ENCODE measurements at places on chromosomes 4 and X.

DNA sequence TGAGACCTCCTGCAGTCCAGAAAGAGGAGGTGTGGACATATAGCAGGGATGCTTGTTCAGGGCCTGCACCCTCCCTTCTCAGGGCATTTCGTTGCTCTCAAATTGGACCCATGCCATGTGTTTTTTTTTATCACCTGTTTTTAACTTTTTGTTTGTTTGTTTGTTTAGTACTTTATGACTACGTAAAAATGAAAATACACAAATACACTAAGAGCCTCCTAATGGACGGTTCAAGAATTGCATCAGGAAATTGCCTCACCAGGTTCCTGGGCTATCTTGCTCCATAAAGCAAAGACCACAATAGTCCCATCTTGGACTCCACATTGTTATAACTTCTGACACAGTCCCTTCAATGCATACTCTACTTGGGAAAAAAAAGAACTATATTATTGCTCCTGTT, 1685.9 kb upstream of the TENM3 start:
- DNase-seq = no peak

- DNase-seq = no peak
These were observed 670.7 kb downstream of the PCDH7 start for GRCh38 chr4:31390849-31391248.

DNA sequence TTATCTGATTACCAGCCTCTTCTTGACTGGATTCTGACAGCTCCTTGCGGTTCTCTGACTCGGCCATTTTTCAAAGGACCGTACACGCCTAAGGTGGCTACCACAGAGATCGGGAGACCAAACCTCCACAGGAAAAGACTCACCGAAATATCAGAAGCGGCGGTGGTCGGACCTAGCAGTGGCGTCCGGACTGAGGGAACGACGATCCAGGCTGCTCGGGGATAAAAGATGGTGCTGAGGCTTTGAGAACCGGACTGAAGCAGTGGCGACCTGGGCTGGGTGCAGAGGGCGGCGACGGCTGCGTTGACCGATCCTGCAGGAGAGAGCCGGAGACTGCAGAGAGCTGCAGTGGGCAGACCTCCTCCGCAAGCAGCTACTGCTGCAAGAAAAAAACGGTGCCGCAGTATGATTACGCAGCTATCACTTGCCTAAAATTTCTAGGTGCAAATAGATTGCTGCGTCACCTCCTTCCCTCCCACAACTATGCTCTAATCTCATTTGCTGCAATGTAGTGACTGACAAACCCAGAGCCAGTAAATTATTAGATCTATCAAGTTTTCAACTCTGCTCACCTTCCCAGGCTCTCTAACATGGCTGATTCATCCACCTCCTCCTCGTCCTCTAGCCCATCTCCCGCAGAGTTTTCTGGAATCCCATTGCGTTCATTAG, at the start of gene NAP1L2:
Gene NAP1L2, minus strand, starts transcription at position 426 of the 669 bp plus-strand sequence. Its CDS starts 359 bp downstream, at position 67.
- peak; percentile 33 for DNase-seq

DNA sequence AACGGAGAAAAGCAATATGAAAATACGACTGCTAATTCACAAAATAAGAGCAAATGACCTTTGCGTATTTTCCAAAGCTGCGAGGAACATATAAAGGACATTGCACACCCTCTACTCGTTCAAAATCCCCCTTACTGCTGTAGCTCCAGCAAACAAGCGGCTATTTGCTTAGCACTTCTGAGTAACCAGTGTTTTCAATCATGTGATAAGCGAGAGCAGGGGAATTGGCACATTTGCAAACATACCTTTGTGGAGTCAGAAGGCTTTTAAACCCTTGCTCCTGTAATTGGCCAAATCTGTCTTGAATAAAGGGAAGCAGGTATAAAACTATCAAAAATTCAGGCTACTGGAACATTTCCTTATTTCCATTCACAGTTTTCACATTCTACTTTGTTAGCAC, 610.2 kb downstream of the UBE2NL start:
- no peak for DNase-seq

DNA sequence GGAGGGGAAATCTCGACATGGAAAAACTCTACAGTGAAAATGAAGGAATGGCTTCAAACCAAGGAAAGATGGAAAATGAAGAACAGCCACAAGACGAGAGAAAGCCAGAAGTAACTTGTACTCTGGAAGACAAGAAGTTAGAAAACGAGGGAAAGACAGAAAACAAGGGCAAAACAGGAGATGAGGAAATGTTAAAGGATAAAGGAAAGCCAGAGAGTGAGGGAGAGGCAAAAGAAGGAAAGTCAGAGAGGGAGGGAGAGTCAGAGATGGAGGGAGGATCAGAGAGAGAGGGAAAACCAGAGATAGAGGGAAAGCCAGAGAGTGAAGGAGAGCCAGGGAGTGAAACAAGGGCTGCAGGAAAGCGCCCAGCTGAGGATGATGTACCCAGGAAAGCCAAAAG, 1.3 kb downstream of the TCEAL4 start:
- DNase-seq = no peak

DNA sequence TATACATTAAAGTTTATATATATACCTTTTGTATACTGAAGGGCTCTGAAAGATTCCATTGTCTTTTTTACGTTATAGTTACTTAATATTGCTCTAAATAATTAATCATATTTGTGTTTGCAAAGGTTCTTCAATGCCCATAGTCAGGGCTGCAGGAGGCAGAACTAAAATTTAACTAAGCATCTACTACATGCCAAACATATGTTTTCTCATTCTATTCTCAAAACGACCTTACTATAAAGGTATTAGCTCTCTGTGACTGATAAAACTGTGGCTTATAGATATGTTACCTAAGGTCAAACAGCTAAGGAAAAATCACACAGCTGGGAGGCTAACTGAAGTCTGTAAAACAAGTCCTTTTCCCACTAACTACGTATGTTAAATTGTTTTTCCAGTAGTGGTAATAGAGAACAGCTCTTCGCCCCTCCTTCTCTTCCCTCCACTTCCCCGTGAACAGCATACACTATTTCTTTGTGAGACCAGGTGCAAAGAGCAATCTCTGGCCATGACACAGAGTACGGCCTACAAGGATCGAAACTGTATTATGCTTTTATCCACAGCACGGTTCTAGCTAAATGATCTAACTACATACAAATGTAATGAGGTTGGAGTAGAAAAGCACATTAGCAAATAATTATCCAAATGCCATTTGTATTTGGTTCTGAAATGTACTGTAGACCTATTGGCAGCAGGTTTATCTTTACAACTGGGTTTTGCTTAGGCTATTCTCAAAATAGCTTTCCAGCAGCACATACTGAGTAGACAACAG, 1.7 kb downstream of the CNOT6L start:
- DNase-seq = no peak

DNA sequence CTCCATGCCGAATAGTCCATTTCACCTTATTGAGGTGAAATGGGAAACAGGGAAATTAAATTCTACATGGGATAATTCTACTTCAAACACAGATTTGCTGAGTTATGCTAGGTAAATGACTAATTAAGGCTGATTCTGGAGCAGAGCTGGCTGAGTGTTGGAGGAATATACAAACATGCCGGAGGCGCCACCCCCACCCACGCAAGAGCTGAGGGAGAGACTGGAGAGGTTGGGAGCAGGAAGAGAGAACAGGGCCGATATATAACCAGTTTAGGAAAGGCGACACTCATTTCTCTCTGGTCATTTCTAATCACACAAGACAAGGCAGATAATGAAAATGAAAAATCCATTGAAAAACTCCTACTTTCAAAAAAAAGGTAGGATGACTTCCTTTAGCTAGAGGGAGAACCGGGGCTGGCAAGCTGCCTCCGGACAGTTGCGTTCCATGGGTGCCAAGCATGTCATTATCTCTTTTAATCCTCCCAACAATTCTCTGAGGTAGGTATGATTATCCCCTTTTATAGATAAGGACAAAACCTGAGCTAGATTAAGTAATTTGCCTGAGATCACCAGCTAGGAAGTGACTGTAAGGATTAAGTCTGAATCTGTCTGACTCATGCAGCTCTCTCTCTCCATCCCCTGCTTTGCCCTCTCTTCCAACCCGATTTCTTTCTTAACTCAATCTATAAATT, 27.6 kb upstream of the CFAP299 start:
- DNase-seq = no peak

DNA sequence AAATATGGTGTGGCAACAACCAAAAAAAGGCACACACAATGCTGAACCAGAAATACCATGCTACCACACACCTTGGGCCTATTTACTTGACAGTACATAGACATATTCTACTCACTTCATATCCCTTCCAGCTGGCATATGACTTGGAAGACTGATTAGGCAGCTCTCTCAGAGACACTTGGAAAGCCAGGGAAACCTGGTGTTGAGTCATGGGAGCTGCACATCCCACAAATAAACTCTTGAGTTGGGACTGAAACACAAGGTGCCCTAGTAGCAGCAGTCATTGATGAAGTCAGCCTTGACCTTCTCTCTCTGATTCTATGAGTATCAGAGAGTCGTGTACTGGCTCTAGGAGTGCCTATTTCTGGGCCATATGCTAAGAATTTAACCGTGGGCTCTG, 776.6 kb upstream of the LCORL start:
- DNase-seq = no peak

- DNase-seq = no peak
These were observed 20.5 kb downstream of the RAB40A start for GRCh38 chrX:103498786-103499185.

DNA sequence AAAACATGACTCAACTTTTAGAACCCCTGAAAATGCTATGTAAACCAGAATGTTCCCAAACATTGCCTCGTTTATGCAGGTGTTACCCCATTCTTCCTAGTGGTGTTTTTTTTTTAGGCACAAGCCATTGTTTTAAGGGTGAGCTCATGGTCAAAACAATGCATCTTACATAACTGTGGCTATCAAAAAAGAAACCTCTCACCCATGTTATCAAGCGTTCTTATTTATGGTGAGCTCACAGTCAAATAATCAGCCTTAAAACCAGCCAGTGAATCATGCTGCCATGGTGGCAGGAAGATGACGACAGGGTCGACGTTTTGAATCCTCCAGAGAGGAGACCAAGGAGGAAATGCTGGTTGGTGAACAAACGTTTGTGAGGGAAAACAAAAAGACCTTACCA, 195.2 kb downstream of the KDR start:
- no peak for DNase-seq

DNA sequence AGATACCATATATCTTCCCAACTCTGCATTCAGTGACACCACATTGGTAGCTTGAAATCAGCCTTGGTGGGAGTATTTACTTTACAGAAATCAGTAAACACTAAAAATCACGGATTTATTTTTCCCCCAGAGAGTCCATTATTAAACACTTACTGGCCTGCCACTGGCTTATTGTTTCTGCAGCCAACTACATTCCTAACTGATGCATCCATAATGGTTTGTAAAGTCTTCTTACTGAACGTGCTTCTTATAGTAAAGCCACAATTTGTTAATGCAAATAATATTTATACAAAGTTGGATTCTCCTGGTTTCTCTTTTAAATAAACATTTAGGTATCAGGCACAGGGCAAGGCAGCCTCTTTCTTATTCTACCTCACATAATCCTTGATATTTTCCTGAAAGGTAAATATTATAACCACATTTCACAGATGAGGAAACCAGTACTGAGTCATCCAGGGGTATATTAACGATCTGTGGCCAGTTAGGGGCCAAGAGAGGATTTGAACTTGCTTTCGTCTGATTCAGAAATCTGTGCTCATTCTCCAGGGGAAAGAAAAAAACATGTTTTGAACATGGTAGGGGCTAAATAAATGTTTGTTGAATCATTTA, 136.5 kb downstream of the RAB28 start:
- DNase-seq = no peak

DNA sequence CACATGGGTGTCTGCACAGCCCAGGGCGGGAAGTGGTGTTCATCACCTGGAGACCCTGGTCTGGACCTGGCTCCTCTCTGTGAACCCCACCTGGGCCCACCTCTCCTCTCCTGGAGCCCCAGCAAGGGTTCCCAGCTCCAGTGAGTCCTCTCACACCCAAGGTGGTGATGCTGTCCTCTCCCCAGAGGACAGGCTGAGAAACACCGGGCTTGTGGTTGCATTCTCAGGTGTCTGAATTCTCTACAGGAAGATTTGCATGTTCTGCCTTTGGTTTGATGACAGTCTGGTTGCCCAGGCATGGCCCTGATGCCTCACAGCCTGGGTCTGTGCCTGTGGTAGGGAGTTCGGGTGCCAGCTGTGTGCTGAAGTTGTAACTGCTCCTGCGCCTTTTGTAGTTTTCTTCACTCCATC, 3.8 kb downstream of the MAEA start:
- no peak for DNase-seq

GRCh38 chrX:94743478-94743877, 1069.5 kb downstream of the FAM133A start:
- DNase-seq = no peak

- no peak for DNase-seq
These were observed 142.1 kb downstream of the BCOR start for GRCh38 chrX:39955625-39956024.

GRCh38 chr4:4792466-4792865, 67.0 kb upstream of the MSX1 start:
- no peak for DNase-seq

DNA sequence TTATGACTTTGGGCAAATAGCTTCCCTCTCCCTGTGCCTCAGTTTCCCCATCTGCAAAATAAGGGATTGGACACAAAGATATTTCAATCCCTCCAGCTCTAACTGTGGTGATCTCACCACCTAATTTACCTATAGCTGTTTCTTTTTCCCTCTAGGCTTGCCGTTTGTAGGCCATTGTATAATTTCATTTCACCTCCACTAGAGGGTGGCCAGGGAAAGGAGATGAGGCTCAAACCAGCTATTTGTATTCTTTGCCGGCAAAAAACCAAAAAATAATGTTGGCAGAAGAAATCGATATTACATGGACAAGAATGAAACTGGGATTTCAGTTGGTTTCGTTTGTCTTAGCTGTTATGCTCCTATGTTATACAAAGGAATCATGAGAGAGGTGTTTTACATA, 36.1 kb upstream of the DOCK11 start:
- DNase-seq = no peak

DNA sequence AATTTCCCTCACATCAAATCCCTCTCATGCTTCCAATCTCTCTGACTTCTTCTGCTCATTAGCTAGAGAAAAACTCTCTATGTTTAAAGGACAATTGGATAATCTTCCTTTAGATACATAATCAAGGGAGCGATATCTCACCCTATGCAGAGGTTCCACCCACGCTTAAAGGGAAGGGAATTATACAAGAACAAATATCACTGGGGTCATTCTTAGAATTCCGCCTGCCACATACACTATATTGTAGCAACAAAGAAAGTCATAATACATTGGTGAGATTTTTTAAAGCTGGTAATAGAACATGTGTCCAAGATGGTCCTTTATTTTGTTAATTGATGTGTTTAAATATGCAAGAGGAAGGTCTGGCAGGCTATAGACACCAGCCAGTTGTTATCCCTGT, 31.5 kb downstream of the NKX6-1 start:
- DNase-seq = no peak

- DNase-seq = no peak
These were observed 17.0 kb upstream of the PAPSS1 start for GRCh38 chr4:107736924-107737448.

DNA sequence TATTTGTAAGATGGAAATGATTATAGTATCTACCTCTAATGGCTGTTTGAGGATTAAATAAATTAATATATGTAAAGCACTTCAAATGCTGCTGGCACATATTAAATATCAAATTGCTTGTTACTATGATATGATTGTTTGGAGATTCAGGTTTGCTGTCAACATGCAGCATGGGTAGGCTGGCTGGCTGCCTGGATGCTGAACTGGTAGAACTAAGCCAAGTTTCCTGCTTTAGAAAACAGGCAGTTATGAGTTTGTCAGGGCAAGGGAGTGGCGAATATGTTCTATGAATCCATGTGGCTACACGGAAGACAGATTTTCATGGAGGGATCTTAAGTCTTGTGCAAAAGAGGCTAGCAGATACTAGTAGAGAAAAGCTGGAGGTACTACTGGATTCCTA, 239.6 kb downstream of the GBA3 start:
- no peak for DNase-seq
